ENCODE measurements at places on chromosomes 12 and 14.

DNA sequence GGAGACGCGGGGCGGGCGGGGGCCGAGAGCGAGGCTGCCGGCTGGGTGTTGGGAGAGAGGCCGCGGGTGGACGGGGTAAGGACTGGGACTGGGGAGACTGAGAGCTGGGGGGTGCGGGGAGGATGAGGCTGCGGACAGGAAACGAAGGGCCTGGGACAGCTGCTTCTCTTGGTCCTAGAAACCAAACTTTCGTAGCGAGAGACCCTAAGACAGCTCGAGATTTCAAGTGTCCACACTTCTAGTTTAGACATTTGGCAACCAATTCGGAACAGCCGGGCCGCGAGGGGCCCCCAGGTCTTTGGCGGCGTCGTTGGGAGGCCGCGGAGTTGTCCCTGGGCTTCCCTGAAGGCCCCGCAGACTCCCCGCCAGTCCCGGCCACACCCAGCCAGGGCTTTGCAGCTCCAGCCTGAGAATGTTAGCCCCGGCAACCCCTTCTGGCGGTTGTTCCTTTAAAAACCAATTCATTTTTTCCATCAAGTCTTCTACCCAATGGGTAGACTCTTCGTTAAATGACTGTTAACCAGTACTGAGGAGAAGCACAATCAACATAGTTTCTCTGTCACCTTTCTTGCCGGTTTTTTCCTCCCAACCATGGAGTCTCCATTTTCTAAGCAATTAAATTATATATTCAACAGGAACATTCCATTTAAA is 11.5 kb downstream of the NKX2-1 start:
- DNase-seq, result no peak

DNA sequence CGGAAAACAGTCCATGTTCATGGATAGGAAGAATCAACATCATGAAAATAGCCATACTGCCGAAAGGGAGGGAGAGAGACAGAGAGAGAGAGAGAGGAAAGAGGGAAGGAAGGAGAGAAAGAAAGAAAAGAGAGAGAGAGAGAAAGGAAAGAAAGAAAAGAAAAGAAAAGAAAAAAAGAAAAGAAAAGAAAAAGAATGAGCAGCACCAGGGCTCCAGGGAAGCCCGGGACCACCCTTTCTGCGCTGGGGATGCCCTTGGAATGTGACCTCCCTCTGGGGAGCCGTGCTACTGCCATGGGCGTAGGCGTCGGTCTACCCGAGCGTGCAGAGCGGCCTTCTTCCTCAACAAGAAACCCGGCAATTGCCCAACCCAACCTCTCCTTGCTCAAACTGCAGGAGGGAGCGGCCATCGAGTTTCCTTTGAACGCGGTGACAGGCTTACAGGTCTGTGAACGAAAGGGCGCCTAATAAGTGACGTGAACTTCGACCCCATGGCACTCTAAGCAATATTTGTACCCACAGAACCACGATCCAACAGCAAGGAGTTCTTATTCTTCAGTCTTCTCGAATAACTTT is 16.9 kb downstream of the OR6S1 start:
- peak; percentile 88 for DNase-seq

DNA sequence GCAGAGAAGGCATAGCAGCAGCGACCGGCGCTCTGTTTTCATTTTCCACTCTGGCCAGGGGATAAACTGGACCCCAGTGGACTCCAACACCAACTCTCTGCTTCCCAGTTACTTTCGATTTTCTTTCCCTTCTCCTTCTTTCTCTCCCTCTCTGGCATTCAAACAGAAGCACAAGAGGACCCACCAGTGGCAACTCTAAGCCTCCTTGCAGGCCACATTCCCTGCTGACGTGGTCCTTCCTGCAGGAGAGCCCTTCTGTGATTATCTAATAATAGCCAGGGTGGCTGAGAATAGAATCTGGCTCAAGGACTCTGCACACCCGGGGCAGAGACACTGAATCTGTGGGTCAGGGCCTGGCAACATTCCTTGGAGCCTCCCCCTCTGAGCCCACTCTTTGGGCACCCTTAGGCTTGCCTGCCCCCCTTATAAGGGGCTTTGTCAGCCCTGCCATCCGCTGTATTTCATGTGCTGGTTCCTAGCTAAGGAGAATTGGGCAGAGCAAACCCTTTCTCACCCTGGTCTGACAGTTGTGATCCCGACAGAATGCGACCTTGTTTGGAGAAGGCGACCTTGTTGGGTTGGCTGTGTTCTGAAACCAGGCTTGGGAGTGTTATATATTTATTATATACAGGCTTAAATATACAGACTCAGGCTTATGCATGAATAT is 8.2 kb upstream of the HOXC6 start:
- DNase-seq, result no peak

- no peak for DNase-seq
These were observed 70.7 kb downstream of the KCNMB4 start for GRCh38 chr12:70436836-70437235.

- peak; percentile 63 for DNase-seq
These were observed 52.9 kb downstream of the SERPINA3 start for GRCh38 chr14:94665121-94665520.

DNA sequence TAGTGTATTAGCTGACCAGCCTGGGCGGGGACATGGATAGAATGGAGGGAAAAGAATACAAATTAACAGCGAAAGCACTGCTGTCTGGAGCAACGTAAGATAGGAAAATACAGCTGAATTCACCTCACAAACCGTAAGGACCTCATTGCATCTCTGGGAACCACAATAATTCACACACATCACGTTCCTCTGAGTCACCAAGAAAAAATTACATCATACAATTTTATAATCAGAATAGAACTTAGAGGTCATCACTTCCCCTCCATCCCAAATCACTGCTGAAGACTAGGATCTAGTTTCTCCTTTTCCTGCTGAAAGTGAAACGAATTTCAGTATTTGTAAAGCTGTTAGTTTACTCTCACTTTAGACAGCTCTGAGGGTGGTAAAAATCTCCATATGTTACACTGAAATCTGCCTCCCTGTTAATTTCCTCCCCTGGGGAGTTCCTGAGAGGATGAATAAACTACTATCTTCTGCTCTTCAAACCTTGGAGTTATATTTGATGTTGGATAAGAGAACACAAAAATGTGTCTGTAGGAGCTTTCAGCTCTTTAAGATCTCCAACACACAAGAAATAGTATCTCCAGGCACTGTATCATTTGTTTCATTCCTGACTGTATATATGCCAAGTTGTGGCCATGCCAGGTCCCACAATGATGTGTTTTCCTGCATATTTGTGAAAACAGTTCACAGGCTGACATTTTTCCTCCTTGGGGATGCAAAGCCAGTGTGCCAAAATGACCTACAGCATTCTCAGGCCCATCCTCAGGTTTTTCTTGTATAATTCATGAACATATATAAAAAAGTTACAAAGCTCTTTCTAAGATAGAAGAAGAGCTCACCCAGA is 63.8 kb upstream of the SSTR1 start:
- DNase-seq, result peak; percentile 86

DNA sequence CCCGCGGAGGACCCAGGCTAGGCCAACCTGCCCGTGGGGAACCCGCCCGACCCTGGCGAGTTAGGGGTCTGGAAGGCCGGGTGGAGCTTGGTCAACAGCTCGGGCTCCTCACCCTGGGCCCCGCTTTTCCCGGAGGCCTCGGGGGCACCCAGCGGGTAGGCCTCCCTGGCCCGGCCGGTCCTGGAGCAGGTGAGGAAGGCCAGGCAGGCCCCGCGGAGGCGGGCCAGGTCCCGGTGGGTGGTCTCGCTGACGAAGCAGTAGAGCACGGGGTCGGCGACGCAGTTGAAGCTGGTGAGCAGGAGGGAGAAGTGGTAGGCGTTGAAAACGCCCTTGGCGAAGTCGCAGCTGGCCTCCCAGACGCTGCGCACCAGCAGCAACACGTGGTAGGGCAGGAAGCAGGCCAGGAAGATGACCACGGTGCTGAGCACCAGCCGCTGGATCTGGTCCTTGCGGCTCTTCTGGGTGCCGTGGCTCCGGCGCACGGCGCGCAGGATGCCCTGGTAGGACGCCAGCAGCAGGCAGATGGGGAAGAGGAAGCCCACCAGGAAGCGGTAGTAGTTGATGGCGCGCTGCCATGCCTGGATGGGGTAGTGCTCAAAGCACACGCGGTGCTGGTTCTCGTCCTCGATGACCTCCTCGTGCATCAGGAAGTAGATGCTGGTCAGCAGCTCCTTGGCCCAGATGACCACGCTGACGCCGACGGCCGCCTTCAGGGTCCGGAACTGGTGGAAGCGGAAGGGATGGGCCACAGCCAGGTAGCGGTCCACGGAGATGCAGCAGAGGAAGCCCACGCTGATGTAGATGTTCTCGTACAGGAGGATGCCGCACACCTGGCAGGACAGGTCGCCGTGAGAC is 10.3 kb downstream of the GPR68 start:
- no peak for DNase-seq

- peak; percentile 46 for DNase-seq
These were observed 159.5 kb upstream of the NRXN3 start for GRCh38 chr14:78010688-78011087.

- DNase-seq, result no peak
These were observed 50.0 kb downstream of the FLRT2 start for GRCh38 chr14:85579942-85580341.

DNA sequence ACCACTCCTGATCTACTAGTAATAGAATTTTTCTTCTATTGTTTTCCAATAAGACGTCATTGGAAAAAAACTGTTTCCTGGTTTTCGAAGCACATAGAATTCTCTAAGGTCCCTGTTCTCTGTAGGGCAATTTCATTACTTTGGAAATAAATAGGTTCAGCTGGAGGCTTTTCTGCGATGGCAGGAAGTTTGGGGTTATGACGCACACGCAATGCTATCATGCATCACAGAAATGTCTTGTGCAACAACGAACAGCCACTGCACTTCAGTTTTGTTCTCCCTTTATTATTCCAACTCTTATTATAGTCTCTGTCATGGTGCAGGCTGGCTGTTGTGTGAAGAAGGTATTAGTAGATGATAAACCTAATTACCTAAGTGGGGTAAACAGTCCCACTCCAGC is 59.0 kb downstream of the KCNK10 start:
- no peak for DNase-seq

- no peak for DNase-seq
These were observed 295.2 kb downstream of the NUAK1 start for GRCh38 chr12:105843561-105843960.

GRCh38 chr12:117580718-117581062 is 219.3 kb upstream of the NOS1 start:
- no peak for DNase-seq

DNA sequence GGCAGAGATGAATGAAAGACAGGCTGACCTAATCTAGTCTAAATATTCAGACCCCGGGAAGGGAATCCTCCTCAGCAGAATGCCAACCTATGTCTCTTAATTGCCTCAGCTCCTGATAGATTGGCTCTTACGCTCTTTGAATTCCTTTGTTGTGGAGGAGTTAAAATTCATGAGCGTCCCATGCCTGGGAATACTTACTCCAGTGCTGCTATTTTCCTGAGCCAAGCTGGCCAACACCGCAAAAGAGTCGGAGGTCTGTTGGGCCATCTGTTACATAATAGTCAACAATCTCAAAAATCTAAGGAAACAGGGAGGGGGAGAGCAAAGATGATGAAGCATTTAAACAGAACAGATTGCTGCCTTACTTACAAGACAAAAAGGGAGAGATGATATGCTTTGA is 182.8 kb downstream of the ASCL1 start:
- no peak for DNase-seq

GRCh38 chr12:16019136-16019535 is 108.0 kb downstream of the DERA start:
- no peak for DNase-seq

- no peak for DNase-seq
These were observed 240.0 kb upstream of the TMEM132C start for GRCh38 chr12:128026696-128027574.

DNA sequence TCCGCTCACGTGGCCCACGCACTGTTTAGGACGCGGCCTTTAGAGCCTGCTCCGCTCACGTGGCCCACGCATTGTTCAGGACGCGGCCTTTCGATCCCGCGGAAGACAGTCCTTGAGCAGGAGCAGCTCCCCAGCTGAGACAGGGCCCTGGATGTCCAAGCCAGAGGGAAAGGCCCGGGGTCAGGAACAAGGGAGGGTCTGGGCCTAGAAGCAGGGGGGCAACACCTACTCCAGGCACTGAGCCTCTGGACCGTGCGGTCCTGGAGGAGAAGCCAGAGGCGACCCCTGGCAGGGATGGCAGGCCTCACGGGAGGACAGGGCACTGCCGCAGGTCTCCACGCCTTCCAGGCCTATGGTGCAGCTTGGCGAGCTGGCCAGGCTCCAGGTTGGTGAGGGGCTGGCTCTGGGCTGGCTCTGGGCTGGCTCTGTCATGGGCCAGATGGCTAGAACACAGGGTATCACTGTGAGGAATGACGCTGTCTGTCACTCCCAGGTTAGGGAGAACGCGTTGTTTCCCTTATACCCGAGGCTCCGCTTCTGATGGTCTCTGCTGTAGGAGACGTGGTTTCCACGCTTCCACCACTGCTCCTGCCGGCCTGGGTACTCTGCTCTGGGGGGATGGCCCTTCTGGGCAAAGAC is 341.7 kb downstream of the TMEM121 start:
- DNase-seq, result no peak

DNA sequence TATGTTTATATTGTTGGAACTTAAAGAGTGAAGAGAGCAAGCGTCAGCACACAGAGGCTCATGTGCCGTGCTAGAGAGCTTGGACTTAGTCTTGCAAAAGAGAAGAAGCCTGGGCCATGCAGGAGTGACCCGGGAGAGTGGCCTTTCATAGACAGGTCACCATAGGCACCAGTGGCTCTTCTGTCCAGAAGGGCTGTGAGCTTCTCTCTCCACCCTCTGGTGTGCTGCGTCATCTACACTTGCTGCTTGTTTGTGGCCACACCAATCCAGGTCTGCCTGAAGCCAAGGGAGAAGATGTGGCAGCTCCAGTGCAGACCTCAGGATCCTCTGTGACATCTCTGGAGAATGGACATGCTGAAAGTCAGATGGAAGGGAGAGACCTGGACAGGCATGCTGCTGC is 74.4 kb downstream of the NTF3 start:
- DNase-seq, result no peak

- peak; percentile 58 for DNase-seq
These were observed 68.2 kb upstream of the FOXN3 start for GRCh38 chr14:89485264-89485663.

DNA sequence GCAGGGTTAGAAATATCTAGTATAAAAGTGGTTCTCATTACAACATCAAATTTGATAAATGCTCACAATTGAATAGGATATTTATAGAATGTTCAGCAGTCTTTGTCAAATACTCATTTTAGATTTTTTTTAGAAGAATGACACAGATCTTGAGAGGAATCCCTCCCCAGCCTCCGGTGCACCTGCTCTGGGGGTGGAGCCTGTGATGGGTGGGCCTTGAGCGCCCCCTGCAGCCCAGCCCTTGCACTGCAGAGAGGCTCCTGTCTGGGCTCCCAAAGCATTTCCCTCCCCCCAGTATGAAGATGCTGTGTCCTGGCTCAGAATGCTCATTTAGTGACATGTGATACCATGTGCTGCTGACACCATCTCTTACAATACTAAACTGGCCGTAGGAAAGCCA is 792.3 kb downstream of the TMEM121 start:
- no peak for DNase-seq

- no peak for DNase-seq
These were observed 179.3 kb downstream of the MIPOL1 start for GRCh38 chr14:37376944-37377609.

- no peak for DNase-seq
These were observed 315.3 kb downstream of the ZFP36L1 start for GRCh38 chr14:68477461-68478085.

- DNase-seq, result peak; percentile 23
These were observed 59.9 kb upstream of the FBRSL1 start for GRCh38 chr12:132429946-132430643.

All from iris pigment epithelial cell (primary cell).